ENCODE measurements at places on chromosomes 3 and 15.

DNA sequence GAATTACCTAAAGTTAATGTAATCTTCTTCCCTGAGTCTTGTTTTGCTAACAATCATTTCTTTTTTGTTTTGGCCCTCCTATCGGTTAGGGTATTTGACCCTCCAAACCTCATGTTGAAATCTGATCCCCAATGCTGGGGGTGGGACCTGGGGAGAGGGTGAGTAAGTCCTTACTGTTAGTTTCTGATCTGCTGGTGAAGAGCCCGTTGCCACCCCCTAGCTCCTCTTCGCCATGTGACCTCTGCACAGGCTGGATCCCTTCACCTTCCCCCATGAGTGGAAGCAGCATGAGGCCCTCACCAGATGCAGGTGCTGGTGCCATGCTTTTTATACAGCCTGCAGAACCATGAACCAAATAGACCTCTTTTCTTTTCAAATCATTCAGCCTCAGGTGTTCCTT lies 62.8 kb upstream of the ADCY5 start:
- no peak for DNase-seq

DNA sequence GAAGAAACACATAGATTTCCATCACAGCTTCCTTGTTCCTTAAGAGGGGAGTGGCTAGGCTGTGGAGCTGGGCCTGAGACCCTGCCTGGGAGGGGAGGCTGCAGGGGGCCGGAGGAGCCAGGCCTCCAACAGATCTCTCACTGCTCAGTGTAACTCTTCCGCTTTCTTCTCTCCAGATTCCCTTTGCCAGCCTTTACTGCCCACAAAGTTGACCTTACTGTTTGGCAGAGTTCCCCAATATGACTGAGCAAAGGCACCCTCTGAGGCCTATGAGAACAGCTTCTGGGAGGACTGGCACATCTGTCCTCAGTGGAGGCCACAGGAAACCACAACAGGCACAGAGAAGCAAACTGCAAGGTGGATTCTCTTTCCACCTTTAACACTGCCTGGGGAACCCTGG lies 38.1 kb downstream of the SLCO2A1 start:
- no peak for DNase-seq

DNA sequence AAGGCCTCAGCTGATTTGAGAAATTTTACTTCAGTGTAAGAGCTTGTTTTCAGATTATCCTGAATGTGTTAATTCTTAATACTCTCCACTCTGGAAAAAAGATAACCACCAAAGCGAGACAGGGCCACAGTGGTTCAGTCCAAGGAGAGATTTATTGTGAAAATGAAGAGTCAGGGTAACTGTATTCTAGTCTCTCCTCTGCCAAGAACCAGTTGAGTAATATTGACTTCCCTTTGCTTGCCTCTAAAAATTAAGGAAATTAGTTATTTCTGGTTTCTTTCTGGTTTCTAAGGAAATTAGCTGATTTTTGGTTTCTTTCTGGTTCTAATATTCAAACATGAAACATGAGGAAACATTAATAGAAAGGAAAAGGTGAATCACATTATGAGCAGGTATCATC lies 34.9 kb downstream of the PPP1R2 start:
- no peak for DNase-seq

GRCh38 chr15:91941871-91942658 lies 88.6 kb downstream of the SLCO3A1 start:
- no peak for DNase-seq

- no peak for DNase-seq
Measured at GRCh38 chr3:154301561-154301960, 22.7 kb downstream of the DHX36 start.

DNA sequence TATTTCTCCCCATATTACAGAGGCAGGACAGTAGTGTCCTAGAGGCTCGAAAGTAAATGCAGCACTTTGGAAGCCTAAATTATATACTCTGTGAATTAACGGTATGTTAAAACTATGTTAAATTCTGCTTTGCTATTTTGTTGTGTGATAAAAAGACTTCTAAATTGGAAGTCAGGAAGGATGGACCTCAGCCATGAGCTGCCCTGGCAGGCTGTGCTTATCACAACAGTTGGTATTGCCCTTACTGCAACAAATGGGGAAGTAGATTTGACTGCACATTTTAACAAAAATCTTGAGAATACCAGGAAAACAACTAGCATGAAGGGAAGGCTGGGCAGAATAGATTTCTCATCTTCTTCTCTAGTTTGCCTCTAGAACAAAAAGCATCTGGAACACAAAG lies 706.6 kb downstream of the SI start:
- DNase-seq: no peak

GRCh38 chr15:93102211-93102610 lies 13.2 kb upstream of the RGMA start:
- DNase-seq: no peak

- no peak for DNase-seq
Measured at GRCh38 chr3:78880603-78881461, 887.0 kb downstream of the ROBO1 start.

GRCh38 chr15:68418611-68419161 lies 13.3 kb downstream of the ITGA11 start:
- DNase-seq: no peak

DNA sequence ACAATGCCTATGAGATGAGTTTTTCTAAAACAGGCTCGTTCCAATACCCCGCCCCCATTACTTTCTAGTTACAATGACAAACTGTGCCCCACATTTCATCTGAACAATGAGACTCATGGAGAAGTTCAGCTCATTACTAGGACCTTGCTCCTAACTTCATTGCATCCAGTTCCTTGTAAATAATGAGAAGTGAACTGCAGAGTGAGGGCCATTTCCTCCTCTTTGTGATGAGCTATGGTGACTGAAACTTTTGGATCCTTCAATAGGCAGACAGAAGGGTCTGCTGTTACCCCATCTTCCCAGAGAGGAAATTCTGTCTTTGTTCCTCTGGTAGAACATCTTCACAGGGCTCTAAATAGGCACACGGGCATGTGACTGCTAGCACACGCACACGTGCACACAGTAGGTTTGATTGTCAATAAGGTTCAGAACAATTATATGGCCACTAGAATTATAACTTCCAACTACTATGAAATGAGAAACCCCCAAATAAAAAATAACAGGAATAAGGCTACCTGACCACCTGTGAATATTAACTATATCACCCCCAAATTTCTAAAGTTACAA lies 51.8 kb downstream of the SERP1 start:
- DNase-seq: no peak

DNA sequence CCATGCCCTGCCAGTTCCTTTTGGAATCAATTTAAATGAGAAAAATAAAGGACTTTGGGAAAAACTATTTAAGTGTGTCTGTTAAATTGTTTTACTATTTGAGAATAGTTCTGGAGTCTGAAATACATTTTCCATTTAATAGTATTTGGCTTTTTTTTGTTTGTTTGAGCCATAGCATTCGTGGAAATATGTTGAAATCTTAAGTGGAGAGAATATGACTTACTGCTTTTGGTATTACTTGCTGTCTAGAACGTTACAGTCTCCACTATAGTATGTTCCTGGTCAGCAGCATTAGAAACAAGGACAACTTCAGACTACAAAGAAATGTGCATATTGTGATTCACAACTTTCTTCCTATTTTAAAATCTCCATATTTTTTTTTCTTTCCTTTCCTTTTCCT lies 179.4 kb downstream of the GHSR start:
- DNase-seq: no peak

DNA sequence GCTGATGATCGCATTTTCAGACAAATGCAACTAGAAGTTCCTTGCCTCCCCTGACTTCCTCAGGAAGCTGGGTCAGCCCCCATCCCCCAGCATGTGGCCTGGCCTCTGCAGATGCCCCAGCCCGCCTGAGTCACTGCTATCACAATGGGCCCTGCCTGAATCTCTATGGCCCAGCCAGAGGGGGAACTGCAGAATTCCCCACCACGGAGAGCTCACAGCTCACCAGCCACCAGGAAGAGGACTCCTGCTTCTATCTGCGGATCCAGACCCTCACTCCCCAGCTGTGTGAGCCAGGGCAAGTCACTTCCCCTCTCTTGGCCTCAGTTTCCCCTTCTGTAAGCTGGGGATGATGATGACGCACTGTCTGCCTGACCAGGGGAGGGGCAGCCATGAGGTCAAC lies 6.9 kb downstream of the PLXND1 start:
- DNase-seq: peak; percentile 83

DNA sequence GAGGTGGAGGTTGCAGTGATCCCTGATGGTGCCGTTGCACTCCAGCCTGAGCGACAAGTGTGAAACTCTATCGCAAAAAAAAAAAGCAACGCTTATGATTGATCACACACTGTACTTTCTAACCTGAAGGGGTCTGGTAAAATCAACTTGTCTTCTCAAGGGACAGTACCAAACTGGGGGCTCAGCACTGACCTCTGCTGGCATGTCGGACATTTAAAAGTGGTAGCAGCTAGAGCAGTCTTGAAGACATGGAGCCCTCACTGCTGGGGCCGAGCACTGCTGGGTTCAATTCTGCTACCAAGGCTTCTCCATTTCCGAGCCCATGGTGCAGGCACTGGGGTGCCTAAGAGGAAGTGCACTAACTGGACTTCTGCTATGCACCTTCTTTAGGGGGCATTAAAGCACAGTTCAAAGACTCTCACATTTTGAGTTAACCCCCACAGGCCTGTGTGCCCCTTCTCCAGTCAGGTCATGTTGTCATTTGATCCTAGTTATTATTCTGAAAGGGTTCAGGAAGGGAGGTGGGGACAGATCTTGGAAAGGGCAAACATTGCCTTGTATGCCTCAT lies 26.4 kb upstream of the LAMP3 start:
- peak; percentile 28 for DNase-seq

DNA sequence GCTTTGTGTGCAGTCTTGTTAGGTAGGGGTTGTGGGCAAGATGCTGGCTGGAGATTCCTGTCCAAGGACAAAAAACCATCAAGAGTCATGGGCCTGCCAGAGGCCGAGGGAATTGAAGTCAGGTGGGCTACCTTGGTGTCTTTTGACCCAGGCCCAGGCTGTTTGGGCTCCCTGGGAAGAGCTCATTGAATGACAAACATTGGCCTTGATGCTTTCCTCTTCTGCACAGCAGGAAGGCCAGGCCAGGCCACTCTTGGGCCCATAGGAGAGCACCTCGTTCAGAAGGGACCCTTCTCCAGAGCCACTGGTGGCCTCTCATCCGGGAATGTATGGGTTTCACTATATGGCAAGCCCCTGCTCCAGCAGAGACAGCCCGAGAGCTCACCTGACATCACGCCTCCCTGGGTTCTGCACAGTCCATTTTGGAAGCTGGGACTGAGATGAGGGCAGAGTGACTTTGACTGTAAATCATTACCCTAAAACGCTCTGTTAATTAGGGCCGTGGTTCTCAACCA lies 169.1 kb downstream of the NSMCE3 start:
- DNase-seq: no peak

- DNase-seq: no peak
Measured at GRCh38 chr3:114552527-114552812, 258.6 kb downstream of the TIGIT start.

DNA sequence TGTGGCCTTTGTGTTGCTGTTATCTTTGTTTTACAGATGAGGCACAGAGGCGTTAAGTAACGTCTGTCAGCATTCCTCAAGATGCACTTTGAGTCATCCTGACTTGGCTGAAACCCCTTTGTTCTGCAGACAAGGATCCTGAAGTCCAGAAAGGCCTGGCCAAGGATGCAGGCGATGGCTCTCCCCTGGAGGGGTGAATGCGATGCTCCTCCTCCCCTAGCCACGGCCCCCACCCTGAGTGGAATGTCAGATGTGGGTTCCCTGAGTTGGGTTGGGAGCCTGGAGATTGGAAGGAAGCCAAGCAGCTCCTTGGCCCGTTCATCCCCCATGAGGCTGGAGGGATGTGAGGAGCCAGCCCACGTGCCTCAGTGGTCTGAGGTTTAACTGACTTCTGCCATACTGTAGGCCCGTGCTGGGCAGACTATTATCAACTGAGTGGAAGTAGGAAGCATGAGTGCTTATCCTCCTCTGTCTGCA lies 43.3 kb downstream of the POMGNT2 start:
- peak; percentile 36 for DNase-seq

DNA sequence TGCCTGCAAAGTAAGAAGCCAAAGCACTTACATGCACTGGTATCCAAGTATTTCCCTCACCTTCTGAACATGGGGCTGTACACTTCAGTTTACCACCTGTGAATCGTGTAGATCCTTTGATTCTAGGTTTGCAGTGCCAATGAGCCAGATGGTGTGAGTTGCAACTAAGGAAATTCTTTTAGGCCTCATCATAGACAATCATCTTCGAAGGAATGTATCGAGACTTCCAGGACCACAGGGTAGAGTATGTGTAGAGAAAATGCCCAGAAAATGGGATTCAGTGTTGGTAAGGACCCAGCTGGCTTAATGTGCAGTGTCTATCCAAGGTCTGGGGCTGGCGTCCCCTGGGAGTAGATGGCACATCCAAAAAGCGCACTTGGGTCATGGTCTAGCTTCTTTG lies 323.2 kb upstream of the TPM1 start:
- peak; percentile 47 for DNase-seq

DNA sequence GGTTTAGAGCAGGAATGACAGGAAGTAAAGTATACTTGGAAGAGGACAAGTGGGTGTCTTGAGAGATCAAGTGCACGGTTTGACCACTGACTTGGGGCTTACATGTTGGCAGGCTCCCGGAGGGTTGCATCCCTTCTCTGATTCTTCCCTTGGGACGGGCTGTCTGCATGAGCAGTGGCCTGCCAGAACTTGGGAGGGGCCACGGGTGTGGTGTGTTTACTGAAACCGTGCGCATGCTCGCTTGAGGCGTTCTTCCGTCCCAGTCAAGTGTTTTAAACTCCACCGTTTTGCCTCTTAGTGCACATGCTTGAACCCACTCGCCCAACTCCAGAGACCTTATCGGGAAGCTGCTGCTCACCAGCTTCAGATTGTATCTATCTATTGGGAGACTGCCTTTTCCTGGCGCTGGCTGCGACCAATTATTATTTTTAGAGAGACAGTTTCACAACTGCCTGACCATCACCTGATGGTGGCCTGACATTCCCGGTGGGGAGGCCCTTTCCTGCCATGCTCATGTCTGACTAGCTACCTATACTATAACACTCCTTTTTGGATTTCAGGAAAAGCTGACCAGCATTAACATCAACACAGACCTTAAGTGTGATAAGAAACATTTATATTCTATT lies 14.9 kb upstream of the C3orf22 start:
- DNase-seq: no peak

DNA sequence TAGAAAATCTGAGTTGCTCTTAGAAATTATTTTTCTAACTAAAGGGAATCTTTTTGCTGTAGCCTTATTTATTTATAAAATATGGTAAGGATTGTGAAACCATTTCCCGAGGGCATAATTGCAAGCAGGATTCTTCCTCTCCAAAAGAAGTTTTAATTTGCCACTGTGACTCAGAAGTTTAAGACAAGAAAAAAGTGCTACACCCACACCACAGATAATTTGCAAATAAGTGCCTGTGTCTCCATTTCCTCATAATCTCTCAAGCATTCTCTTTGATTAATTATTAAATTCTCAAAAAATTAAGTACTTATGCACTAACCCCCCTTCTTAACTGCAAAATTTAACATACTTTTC lies 43.6 kb downstream of the RASA2 start:
- peak; percentile 87 for DNase-seq
